Urinary bladder (tissue), 4 donors: ENCODE measurements at places on chromosomes 3 and 15.

GRCh38 chr15:23387621-23388190 is 33.2 kb downstream of the GOLGA8S start:
- DNase-seq, result no peak

- DNase-seq, result peak; percentile 15
Measured at GRCh38 chr3:126394179-126394976, at the start of gene CFAP100. Gene CFAP100, plus strand, starts transcription at chr3:126394909. Its CDS starts 1,092 bp downstream, at chr3:126396001.

DNA sequence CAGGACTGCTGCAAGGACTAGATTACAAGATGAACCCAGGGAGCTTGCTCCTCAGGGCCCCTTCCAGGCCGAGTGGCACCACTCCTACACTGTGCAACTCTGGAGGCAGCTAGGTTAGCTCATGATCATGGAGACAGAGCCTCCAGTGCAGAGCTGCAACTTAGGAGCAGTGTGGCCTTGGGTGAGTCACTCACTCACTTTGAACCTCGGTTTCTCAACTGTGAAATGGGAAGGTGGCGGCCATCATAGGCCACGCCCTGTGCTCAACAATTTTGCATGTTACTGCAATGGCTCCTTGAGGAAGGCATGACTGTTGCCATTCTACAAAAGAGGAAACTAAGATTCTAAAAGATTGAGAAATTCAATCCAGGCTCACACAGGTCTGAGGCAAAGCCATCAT is 11.2 kb upstream of the CXCR6 start:
- DNase-seq, result no peak

DNA sequence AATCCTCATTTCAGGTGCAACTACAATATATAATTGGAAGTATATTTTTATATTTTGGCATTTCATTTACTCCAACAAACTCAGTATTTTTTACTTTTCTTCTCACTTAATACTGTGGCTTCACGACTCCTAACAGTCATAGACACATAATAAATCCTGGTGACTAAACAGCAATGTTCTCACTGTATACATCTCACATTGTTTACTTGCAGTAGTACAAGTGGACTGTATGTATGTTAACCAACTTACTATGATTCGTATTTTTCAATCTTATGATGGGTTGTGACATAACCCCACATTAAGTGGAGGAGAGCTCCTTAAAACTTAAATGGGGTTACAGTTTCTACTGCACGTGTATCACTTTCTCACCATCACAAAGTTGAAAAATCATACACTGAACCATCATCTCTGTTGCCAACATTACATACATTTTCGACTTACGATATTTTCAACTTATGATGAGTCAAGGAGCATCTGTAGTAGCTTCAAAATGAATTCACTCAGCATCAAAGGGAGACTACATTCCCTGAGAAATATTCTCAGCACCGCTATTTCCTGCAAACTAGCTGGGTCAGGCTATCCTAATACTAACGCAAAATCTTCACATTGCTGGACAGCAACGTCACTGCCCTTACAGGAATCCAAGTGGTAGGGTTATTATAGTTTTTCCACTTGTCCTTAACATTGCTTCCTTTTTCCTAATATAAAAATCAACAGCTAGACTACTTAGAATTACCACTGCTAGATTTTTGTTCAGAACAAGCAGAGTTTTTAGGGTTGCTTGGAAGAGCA is 7.3 kb downstream of the ADAM10 start:
- DNase-seq, result no peak
